ENCODE measurements at places on chromosomes 5 and 9.

DNA sequence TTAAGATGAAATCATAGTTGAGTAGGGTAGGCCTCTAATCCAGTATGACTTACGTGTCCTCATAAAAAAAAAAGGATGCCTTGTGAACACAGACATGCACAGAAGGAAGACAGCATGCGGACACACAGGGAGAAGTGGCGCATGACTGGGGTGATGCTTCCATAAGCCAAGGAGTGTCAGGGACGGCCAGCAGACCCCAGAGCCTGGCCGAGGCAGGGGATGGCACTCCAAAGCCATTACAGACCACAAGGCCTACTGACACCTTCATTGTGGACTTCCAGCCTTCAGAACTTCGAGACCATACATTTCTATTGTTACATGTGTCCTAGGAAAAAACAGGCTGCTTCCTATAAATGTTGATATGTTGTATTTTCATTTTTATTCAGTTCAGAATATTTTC lies 19.9 kb downstream of the EHMT1 start:
- DNase-seq: no peak

DNA sequence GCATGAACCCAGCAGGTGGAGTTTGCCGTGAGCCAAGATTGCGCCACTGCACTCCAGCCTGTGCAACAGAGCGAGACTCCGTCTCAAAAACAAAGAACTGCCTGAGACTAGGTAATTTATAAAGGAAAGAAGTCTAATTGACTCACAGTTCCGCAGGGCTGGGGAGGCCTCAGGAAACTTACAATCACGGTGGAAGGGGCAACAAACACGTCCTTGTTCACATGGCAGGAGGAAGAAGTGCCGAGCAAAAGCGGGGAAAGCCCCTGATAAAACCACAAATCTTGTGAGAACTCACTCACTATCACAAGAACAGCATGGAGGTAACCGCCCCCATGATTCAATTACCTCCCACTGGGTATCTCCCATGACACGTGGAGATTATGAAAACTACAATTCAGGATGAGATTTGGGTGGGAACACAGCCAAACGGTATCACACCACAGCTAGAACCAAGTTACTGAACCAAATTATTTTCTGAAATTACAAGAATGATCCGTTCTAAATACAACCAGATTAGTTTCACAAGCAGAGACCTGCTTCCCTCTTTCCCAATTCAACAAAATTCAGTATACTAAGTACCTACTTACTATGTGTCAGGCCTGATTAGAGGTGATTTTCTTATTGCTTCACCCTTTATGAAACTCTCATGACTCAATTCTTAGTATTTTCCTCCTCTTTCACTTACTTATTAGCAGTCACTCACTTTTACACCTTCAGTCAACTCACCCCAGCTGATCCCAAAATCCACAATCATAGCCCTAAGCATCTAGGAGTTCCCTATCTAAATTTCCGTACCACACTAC lies 8.4 kb downstream of the UBTD2 start:
- no peak for DNase-seq

- no peak for DNase-seq
These were observed 54.6 kb upstream of the TNFAIP8 start for GRCh38 chr5:119301210-119301609.

GRCh38 chr5:124022966-124023365 lies 511.0 kb downstream of the CSNK1G3 start:
- DNase-seq: no peak

DNA sequence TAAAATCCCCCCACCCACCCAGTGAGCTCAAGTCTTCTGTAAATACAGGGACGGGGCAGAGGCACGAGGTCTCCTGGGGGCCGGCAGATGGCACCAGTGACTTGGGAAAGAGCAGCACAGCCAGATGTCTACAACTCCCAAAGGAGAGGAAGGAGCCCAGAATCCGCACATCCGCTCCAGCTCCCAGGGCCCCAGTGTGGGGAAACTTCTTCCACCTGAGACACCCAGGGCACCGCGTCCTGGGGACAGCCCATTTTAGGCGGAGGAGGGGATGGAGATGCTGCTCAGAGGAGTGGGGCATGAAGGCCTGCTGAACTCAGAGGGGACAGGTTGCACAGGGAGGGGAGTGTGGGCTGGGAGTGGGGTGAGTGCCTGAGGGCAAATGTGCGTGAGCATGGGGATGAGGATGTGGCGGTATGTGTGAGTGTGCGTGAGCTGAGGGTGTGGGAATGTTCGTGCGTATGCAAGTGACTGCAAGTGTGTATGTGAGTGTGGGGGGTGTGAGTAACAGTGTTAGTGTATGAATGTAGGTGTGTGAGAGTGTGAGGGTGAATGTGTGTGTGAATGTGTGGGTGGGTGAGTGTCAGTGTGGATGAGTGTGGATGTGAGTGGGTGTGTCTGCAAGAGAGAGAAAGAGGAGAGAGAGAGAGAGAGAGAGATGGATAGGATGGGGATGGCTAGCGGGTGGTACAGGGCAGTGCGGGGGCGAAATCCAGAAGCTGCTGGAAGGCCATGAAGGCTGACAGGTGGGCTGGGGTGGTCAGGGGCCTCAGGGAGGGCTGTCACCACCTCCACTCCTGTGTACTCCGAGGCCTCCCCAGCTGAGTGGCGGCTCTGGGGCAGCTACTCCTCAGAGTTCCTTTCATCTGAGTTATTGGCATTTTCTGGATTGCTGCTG lies 63.5 kb downstream of the DUSP1 start:
- DNase-seq: no peak

GRCh38 chr5:180378438-180379344 lies 25.6 kb upstream of the GFPT2 start:
- DNase-seq: no peak

DNA sequence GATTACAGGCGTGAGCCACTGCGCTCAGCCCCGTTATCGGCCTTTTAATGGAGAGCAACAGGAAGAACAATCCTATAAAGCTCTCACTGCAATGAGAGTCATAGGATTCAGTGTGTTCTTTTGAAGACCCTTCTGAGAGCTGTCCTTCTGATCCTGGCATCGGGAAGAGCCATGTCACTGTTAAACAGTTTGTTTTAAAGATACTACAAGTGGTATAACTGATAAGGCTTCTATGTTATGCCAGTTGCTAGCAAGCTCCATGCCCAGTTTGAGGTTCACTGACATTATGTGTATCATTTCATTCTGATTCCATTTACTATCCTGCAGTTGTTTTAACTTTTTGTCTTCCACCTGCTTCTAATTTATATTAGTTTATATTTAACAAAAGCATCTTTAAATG lies 55.8 kb downstream of the GNAQ start:
- DNase-seq: no peak
